ENCODE measurements at places on chromosomes 6 and 20. TPM values are rescaled to one million over a fixed set of nuclear protein-coding genes. Genes with fewer than 3 reads are reported as not detected.

The BCKDHB gene
- total RNA-seq = 23.4 TPM

DNA sequence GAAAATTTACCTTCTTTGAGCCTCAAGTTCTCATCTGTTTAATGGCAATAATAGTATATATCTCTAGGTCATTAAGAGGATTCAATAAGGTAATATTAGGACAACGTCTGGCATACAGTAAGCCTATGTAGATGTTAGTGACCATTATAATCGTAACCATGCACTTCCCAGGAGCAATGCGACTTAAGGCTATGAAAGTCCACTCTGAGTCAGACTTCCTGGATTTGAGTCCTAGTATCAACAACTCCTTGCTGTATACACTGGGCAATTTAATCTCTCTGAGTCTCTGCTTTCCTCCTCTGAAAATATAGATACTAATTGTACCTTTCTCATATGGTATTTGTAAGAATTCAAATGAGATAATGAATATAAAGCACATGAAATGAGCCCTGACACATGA, 168.1 kb upstream of the HDDC2 start:
- DNase-seq = no peak
- no peak overlapping the region for H3K27ac ChIP-seq
- no peaks in the 10 kb centered on the region for H3K36me3 ChIP-seq
- H3K27me3 ChIP-seq = no peaks in the 10 kb centered on the region

DNA sequence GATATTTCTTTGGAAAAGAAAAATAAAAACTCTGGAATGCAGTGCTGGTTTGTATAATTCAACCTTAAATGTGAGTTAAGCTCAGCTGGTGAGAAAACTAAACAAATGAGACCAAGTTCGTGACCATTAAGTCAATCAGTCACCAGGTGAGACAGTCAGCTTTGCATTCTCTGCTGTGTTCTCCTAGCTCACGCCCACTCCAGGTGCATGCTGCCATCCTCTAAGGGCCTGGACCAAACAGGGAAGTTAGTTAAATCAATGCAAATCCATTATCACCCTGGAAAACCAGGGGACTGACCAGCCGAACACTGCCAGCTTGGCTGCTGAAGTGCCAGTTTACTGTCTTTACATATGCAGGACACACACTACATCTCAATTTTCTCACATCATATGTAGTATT, 7.2 kb downstream of the TPBG start:
- H3K27ac ChIP-seq = no peak overlapping the region
- H3K4me3 ChIP-seq = no peak overlapping the region
- no peaks in the 10 kb centered on the region for H3K27me3 ChIP-seq
- H3K4me1 ChIP-seq = no peaks in the 10 kb centered on the region

- no peaks in the 10 kb centered on the region for H3K4me1 ChIP-seq
- no peak overlapping the region for H3K27ac ChIP-seq
- H3K27me3 ChIP-seq = no peaks in the 10 kb centered on the region
- no peak for DNase-seq
- no peaks in the 10 kb centered on the region for H3K36me3 ChIP-seq
Measured at GRCh38 chr20:18926965-18927364, 113.4 kb downstream of the SCP2D1 start.

DNA sequence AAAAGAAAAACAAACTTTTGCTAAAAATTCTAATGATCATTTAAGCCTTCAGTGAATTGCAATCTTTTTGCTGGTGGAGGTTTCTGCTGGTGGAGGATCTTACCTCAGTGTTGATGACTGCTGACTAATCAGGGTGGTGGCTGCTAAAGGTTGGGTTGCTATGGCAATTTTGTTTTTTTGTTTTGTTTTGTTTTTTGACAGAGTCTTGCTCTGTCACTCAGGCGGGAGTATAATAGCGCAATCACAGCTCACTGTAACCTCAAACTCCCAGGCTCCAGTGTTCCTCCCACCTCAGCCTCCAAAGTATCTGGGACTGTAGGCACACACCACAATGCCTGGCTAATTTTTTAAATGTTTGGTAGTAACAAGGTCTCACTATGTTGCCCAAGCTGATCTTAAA, 94.7 kb downstream of the ANKRD6 start:
- no peaks in the 10 kb centered on the region for H3K36me3 ChIP-seq
- H3K4me1 ChIP-seq = no peaks in the 10 kb centered on the region
- no peak overlapping the region for H3K4me3 ChIP-seq

GRCh38 chr6:169323221-169323620, 69.6 kb upstream of the THBS2 start:
- no peak for DNase-seq
- no peaks in the 10 kb centered on the region for H3K27me3 ChIP-seq
- no peak overlapping the region for H3K27ac ChIP-seq
- no peak overlapping the region for H3K4me3 ChIP-seq
- no peaks in the 10 kb centered on the region for H3K4me1 ChIP-seq

DNA sequence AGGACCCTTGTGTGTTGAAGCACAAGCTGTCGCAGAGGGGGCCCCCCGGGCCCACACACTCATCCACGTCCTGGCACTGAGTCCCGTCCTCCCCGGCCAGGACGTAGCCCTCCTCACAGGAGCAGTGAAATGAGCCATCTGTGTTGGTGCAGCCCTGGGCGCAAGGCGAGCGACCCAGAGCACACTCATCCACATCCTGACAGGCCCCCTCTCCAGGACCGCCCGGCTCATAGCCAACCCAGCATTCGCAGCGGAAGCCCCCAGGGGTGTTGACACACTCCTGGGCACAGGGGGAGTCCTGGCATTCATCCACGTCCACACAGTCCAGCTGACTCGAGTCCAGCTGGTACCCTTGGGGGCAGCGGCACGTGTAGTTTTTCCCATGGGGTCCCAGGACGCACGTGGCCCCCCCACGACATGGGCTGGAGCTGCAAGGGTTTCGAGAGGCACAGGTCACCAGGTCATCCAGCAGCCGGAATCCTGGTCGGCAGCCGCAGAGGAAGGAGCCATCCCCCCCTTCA, 1.2 kb downstream of the CD93 start:
- H3K36me3 ChIP-seq = no peaks in the 10 kb centered on the region
- no peaks in the 10 kb centered on the region for H3K4me1 ChIP-seq

GRCh38 chr6:55543633-55544309, 35.2 kb downstream of the HMGCLL1 start:
- no peaks in the 10 kb centered on the region for H3K4me1 ChIP-seq
- H3K27ac ChIP-seq = no peak overlapping the region
- no peak overlapping the region for H3K4me3 ChIP-seq
- H3K27me3 ChIP-seq = no peaks in the 10 kb centered on the region
- no peaks in the 10 kb centered on the region for H3K36me3 ChIP-seq

DNA sequence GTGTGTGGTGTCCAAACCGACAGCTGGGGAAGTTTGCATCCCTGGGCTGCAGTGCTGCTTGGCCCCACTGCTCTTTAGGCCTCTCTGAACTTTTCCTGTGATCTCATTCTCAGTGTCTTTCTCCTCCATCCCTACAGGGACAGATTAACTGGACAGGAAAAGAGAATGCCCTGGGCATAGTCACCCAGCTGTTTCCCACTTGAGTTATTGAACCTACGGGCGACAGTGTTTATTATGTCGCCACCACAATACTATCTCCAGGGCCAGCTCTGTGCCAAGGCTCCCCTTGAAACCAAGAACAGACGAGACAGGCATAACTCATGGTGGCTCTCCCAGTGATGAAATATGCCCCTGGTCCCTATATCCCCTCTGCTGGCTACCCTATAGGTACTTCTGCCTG, 147.8 kb upstream of the EPHA7 start:
- no peaks in the 10 kb centered on the region for H3K4me1 ChIP-seq
- no peaks in the 10 kb centered on the region for H3K36me3 ChIP-seq
- H3K27ac ChIP-seq = no peak overlapping the region
- H3K4me3 ChIP-seq = no peak overlapping the region
- no peak for DNase-seq
- no peaks in the 10 kb centered on the region for H3K27me3 ChIP-seq

DNA sequence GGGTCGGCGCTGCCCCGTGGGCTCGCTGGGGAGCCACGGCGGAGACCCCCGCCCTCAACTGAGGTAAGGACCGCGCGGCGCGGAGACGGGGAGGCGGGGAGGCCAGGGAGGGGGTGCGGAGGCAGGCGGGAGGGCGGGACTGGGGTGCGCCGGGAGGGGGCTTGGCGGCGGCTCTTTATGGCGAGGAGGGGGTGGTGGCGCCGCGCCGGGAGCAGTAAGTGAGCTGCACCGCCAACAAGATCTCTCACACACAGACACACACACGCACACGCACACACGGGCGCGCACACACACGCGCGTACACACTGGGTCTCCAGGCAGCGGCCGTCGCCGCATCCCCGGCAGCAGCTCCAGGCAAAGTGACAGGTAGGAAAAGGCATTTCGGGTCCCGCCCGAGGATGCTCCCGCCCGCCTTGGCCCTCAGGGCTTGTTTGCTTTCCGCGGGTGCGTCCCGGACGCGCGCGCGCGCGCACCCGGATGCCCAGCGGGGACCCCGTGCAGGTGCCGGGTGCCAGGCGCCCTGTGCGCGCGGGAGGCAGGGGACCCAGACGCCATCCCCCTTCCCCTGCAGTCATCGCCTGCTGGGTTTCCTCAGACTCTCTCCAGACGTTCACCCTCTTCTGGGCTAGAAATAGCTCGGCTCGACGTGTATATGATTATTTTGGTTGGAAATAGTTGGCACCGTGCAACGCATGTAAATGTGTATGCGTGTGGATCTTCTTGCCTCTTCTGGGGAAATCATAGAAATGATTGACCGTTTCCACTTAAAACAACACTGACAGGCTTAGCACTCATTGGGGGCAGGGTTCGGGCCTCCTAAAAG, at the start of gene PLCB4:
Gene PLCB4 (plus strand): TSS at position 247 of the 823 bp plus-strand sequence. CDS start 238,728 bp downstream, outside the sequence.
- peak within 1 kb of the TSS; percentile 59 for H3K4me3 ChIP-seq
- H3K27me3 ChIP-seq = no peaks in the 10 kb centered on the region
- peak within 1 kb of the TSS; percentile 92 for H3K27ac ChIP-seq
- no peak for DNase-seq
- no peaks in the 10 kb centered on the region for H3K4me1 ChIP-seq

DNA sequence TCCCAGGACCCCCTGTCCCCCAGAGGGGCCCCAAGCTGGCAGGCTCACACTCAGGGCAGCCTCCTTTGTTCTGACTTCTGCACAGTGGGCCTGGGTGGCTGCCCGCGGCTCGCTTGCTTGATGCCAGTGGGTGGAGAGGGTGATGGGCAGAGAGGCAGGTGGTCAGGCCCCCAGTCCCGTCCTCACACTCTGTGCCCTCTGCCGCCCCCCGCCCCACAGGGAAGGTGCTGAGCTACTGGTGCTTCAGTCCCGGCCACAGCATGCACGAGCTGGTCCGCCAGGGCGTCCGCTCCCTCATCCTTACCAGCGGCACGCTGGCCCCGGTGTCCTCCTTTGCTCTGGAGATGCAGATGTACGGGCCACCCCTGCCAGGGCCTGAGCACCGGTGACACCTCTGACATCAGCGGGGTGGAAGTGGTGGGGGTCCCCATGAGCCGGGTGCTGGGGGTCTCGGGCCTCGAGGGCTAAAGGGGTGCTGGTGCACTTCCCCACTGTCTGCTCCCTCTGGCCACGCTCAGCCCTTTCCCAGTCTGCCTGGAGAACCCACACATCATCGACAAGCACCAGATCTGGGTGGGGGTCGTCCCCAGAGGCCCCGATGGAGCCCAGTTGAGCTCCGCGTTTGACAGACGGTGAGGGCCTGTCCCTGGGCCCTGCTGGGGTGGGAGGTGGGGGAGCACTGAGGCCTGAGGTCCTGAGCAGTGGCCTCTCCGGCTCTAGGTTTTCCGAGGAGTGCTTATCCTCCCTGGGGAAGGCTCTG, 8.9 kb upstream of the TNFRSF6B start:
- H3K4me3 ChIP-seq = no peak overlapping the region
- no peaks in the 10 kb centered on the region for H3K27me3 ChIP-seq
- peaks cover 5% of the 10 kb centered on the region for H3K4me1 ChIP-seq
- peak overlapping the region; percentile 45 for H3K27ac ChIP-seq
- no peaks in the 10 kb centered on the region for H3K36me3 ChIP-seq

GRCh38 chr20:37464611-37465010, 56.4 kb upstream of the NNAT start:
- no peaks in the 10 kb centered on the region for H3K36me3 ChIP-seq
- H3K4me3 ChIP-seq = no peak overlapping the region
- H3K4me1 ChIP-seq = no peaks in the 10 kb centered on the region
- no peaks in the 10 kb centered on the region for H3K27me3 ChIP-seq
- no peak for DNase-seq

The DTNBP1 gene
- total RNA-seq = 22.0 TPM

- H3K27ac ChIP-seq = no peak overlapping the region
- no peak for DNase-seq
- no peaks in the 10 kb centered on the region for H3K36me3 ChIP-seq
Measured at GRCh38 chr6:28803337-28803709, 120.5 kb downstream of the TRIM27 start.

The CCDC170 gene
- 9.8 TPM for total RNA-seq

DNA sequence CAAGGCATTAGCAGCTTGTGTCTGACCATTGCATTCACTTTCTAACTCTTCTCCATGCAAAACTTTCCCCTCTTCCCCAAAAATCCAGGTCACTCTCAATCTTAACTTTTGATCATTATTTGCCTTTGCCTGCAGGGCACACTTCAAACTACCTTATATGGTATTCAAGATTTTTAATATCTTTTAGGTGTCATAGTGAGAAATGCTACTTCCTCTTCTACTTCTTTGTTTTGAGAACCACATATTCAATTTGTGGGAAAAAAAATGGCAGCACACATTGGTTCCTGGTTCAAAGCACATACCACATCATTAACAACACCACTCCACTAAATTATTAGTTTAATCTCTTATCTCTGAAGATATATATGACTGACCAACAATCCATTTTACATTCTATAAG, 1267.0 kb upstream of the CITED2 start:
- no peaks in the 10 kb centered on the region for H3K36me3 ChIP-seq
- H3K4me3 ChIP-seq = no peak overlapping the region
- no peaks in the 10 kb centered on the region for H3K27me3 ChIP-seq
- H3K27ac ChIP-seq = no peak overlapping the region

DNA sequence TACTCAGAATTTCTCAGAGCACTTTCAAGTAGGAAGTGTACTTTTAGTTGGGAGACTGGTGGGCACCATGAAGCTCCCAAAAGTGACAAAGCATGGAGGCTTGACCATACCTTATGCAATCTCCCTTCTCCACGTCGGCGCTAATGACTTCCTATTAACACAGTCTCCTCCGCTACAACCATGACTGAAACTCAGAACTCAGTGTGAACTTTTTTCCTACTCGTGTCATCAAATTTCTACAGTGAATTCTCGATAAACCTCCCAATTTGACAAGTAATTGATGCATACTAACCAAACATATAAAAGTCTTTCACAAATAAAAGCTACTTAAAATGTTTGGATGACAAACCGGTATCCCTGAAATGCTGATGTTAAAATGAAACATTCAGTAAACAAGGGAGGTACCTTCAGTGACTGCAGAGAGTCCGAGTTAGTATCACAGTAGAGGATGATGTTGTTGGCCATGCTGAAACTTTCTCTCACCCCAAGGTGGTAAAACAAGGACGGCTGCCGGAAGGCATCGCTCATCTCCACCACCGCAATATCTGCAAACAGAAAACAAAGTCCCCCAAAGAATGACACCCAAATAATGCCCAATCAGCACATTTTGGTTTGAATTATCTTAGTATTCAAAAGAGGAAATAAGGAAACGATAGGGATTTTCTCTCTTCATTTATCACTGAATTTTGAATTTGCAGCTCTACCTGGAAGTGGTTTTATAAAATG, 72.1 kb downstream of the MAP3K5 start:
- DNase-seq = no peak
- H3K36me3 ChIP-seq = no peaks in the 10 kb centered on the region
- no peaks in the 10 kb centered on the region for H3K4me1 ChIP-seq
- no peak overlapping the region for H3K27ac ChIP-seq

- DNase-seq = no peak
- H3K4me3 ChIP-seq = no peak overlapping the region
- H3K36me3 ChIP-seq = no peaks in the 10 kb centered on the region
- H3K27ac ChIP-seq = no peak overlapping the region
- H3K27me3 ChIP-seq = no peaks in the 10 kb centered on the region
- no peaks in the 10 kb centered on the region for H3K4me1 ChIP-seq
Measured at GRCh38 chr6:137341681-137342195, 122.6 kb upstream of the IFNGR1 start.

The C6orf58 gene
- total RNA-seq = 0.66 TPM

The MYH7B gene
- 0.66 TPM for total RNA-seq

Measured in breast epithelium (tissue), 4 donors.